ENCODE measurements at places on chromosomes 2 and 18. TPM values are rescaled to one million over a fixed set of nuclear protein-coding genes. Genes with fewer than 3 reads are reported as not detected.

ACVR1C gene
- not detected for total RNA-seq

TRIM43 gene
- total RNA-seq, result not detected

CPLX4 gene
- total RNA-seq, result not detected

NAT8 gene
- total RNA-seq, result not detected

NGEF gene
- not detected for total RNA-seq

ASPRV1 gene
- total RNA-seq, result 0.71 TPM

GALNT13 gene
- total RNA-seq, result not detected

RAB11FIP5 gene
- not detected for total RNA-seq

TUBA4B gene
- not detected for total RNA-seq

CYP27C1 gene
- not detected for total RNA-seq

ZSWIM2 gene
- not detected for total RNA-seq

PARD3B gene
- not detected for total RNA-seq

GBX2 gene
- total RNA-seq, result not detected

LOXHD1 gene
- not detected for total RNA-seq

CLEC4F gene
- not detected for total RNA-seq

TSGA10 gene
- total RNA-seq, result 9.9 TPM

CCDC74A gene
- 7.8 TPM for total RNA-seq

LRRC30 gene
- total RNA-seq, result not detected

All from Karpas-422 (cell line).